B cell (primary cell): ENCODE measurements at places on chromosomes 6 and 20.

DNA sequence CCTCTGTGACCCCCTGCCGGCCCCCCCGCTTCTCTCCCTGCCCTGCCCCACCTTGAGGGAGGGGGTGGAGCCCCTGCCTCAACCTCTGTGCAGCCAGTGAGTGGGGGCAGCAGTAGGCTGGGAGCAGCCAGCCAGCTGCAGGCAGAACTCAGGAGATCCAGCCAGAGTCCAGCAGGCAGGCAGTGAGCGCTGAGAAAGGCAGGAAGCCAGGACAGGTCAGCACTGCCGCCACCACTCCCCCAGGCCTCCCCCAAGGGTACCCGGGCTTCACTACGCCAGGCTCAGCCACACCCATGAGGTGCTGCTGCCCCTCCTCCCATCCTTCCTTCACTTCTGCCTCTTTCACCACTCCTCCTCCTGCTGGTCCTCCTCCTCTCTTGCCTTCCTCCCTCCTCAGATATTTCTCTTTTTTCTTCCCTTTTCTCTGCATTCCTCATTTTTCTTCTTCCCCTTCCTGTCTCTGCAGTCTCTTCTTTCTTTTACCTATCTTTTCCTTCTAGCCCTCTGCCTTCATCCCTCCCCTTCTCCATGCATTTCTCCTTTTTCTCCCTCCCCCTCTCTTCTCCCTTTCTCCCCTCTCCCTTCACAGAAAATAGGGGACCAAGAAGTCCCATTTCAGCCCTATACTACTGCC is 11.5 kb downstream of the TMEM63B start:
- DNase-seq: no peak

GRCh38 chr6:73519926-73520687 is 725 bp downstream of the EEF1A1 start:
- peak; percentile 88 for DNase-seq

DNA sequence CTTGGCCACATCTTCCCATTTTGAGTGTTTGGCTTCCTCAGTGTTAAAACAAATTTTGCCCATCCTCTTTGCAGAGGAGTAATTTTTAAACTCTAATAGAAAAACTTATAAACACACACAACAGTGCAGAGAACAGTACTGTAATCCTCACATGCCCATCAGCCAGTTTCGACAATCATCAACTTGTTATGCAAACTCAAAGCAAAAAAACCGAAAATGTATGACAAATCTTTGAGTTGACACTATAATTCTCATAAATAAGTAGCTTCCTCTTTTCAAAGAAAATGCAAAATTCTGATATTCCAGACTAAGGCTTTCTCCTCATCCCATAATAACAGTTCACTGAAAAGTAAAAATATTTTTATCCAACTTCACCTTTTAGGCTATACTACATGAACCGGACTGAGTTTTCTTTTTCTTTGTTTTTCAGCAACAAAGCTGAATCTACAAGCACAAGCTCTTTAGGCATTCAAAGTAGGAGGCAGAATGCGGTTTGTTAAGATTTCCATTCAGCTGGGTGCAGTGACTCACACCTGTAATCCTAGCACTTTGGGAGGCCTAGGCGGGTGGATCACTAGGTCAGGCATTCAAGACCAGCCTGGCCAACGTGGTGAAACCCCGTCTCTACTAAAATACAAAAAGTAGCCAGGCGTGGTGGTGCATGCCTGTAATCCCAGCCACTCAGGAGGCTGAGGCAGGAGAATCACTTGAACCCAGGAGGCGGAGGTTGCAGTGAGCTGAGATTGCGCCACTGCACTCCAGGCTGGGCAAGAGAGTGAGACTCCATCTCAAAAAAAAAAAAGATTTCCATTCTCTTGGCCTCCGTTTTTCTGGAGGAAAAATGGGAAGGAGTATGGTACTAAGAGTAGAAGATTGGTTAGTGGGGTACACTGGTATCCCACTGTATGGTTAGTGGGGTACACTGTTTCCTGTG is 74.8 kb downstream of the GCNT2 start:
- no peak for DNase-seq

DNA sequence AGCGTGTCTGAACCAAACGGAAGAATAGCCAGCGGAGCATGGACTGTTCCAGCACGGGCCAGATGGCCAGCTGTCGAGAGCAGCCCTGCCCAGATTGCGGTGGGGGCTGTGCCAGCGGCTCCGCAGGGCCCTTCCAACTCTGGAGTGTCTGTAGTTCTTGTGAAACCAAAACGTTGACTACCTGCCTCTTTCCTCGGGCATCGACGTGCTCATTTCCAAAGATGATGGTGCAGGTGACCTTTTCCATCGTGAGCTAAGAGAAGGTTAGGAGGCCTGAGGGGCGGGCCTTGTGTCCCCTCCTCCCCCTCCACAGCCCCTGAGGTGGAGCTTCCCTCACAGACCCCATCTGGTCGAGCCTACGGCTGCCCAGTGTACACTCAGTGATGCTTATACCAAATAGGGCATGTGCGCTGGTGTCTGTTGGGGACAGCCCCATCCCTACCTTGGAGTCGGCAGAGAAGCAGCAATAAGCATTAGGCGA is 12.9 kb upstream of the C20orf144 start:
- no peak for DNase-seq

DNA sequence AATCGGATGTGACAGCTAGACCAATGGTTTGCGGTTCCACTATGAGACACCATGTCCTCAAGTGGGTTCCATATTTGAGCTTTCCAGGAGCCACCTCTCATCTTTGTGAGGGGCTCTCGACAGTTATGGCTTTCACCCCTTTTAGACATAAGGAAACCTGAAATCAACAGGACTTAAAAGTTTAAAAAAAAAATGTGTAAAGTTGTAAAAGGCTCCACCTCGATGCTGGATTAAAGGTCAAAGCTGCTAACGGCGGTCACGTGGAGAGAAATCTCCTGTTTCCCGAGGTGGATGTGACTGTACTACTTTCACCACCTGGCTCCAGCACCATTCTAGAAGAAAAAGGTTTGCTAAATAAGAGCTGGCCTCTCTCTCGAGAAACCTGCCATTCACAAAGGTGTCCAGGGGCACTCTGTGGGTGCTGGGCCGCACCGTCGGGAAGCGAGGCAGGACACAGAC is 542 bp downstream of the ATP5F1E start:
- DNase-seq: no peak

GRCh38 chr20:62209850-62210495 is 10.1 kb downstream of the HRH3 start:
- DNase-seq: no peak
